Activated CD8-positive, alpha-beta memory T cell treated with anti-CD3 and anti-CD28 coated beads for 4 hours (primary cell): ENCODE measurements at places on chromosomes 2 and 18.

- DNase-seq: no peak
Measured at GRCh38 chr2:224594840-224595239, 9.7 kb upstream of the CUL3 start.

- no peak for DNase-seq
Measured at GRCh38 chr2:207166349-207167098, 776 bp upstream of the KLF7 start.

GRCh38 chr2:10717628-10718027 is 3.8 kb upstream of the ATP6V1C2 start:
- no peak for DNase-seq

DNA sequence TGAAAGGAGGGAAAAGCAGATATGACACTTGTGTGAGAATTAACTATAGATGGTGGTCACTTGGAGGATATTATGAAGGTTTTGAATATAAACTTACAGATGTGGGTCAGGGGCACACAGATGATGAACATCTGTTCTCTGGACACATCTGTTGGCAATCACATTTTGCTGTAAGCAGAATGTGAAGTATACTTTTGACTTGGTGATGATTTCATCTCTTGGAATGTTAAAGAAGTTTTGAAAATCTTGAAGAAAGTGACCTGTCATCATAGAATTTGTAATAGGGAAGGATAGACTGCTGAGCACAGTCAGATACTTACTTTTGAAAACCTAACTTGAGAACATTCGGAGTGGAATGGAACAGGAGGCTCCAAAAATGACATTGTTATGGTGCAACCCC is 40.2 kb downstream of the PIKFYVE start:
- DNase-seq: no peak

DNA sequence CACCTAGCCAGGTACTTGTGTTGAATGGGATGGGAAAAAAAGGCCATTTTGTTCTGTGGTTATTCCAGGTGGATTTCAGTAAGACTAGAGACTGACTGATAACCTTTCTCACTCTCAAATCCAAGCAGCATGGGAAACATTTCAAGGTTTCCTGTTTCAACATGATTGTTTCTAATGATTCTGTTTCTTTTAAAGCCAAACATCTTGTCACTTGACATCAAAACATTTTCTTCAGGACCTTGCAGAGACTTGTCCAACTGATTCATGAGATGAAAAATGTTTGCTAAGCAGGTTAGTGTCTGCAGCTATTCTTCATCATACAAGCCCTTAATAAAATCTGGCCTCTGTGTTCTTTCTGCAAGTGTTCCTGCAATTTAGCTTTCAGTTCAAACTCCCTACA is 456.5 kb upstream of the CWC22 start:
- DNase-seq: no peak

- DNase-seq: no peak
Measured at GRCh38 chr2:39264733-39265132, 21.0 kb upstream of the CDKL4 start.

DNA sequence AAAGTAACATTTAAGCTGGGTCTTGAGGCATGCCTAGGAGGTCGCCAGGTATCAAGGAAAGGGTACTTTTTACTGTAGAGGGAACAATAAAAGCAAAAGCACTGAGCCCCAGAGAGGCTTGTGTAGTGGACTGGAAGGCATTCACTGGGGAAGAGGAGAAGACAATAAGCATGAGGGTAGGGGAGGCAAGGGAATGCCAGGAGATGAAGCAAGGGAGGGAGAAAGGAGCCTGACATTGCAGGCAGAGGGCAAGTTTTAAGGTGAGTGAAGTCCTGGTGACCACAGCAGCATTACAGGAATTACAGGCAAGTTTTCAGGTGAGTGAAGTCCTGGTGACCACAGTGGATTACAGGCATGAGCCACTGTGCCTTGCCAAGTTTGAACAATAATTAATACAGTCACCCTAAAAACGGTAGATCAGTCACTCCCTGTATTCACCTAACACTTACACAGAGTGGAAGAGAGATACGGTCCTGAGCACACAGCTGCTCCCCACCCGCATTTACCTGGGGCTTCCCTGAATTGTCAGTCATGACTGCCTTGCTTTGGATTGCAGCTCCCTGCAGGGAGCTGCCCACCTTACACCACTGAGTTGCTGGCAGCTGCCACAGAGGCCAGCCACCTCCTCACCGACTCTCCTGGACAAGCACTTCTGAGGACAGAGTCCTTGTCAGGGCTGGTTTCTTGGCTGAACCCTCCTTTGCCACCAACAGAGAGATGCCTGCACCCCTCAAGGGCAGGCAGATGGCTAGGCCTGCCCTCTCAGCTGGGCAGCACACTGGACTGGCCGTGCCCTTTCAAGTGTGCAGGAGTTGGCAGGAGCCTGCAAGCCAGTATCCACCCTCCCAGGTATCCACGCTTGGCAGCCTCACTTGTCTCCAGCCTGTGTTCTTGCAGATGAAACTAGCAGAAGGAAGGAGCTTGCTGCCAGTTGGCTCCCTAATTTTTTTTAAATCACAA is 153.2 kb upstream of the MSH6 start:
- DNase-seq: no peak

GRCh38 chr18:10139783-10140410 is 226.1 kb downstream of the VAPA start:
- DNase-seq: no peak

GRCh38 chr2:60899230-60899891 is 18.0 kb downstream of the REL start:
- DNase-seq: peak; percentile 37

DNA sequence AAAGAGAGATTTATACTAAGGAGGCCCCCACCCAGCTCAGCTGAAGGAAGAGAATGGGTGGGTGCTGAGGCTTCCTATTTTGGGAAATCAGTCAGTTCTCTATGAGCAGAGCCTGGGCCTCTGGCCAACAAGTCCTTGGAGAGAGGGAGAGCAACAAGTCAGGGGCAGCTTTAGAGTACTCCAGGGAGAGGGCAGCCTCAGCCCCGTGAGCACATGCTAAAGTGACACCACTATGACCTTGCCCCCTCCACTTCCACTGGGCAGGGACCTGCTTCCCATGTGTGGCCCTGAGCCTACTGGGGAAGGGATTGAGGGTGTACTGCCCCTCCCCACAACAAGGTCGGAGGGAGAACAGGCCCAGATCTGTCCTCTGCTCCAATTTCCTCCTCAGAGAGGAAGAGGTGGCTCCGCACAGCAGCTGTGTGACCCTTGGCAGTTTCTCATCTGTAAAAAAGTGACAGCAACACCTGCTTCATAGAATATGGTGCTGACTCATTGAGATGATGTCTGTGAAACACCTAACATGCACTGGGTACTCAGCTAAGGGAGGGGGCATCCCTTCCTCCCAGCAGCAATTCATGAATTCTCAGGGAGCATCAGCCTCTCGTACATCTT is 72.9 kb downstream of the CLHC1 start:
- no peak for DNase-seq

- DNase-seq: no peak
Measured at GRCh38 chr2:238381341-238382115, 45.2 kb upstream of the ASB1 start.

GRCh38 chr2:213065583-213066442 is 85.6 kb downstream of the IKZF2 start:
- DNase-seq: no peak

DNA sequence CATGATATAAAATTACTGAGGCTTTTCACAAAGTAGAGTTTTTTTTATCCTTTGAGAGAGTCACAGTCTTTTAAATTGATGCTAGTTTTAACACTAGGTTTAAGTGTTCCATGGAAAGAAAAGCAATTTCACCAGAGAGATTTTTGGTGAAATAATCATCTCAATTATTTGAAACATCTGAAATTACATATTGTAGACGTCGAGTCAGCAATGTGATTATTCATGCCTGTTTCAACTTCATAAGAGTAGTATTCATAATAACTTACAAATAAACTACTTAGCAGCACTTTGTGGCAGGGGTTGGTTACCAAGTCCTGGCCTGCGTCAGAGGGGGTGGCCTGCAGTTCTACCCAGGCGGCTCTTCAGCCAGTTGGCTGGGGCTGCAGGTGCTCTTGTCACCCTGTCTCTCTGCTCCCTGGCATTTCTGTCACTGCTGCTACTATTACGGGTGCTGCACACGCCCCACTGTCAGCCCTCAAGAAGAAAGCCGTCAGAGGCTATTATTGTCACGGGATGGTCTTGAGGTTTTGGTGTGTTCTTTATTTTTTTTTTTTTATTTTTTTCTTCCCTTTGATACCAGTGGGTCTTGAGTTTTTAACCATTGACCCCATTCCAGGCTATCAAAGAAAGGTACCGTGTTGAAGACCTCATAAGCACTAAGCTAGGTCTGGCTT is 50.4 kb downstream of the MALT1 start:
- no peak for DNase-seq

DNA sequence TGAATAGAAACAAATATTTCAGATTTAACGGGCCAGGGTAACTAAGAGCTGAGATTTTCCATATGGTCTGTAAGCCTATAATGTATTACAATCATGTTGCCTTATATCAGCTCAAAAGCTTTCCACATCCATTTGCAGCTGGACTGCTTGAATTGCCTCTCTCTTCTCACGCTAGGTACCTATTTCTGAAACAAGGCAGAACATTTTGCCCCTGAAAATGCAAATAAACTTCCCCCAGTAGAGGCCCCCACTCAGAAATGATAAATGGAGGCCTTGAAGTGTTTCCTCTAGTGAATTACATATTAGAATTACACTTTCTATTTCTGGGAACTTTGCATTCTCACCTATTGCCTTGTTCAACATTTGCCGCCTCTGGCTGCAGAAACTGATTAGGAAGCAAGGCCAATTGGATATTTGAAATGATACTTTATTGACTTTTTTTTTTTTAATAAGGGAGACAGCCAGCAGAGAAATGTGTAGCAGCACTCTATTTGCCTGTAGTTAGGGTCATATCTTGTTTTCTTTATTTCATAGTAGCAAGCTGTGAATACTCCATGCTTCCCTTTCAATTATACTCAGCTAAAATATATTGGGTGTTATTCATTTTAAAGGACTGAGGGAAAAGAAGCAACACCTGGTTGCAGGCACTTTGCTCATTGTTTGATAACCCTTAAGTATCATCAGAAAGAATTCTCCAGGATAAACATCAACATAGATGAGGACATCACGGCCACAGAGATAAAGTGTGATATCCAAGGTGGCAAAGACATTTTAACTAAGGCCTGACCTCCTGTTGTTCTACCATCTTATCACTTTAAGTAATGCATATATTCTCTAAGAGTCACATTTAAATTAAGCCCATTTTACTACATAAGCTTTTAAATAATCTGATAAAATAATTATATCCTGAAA is 505.5 kb downstream of the LRRTM4 start:
- no peak for DNase-seq

- no peak for DNase-seq
Measured at GRCh38 chr2:75200140-75201096, 1.1 kb upstream of the TACR1 start.
